ENCODE measurements at places on chromosomes 11 and 22. TPM values are rescaled to one million over a fixed set of nuclear protein-coding genes. Genes with fewer than 3 reads are reported as not detected.

The RIC3 gene
- total RNA-seq, result 0.16 TPM

The ZNRF3 gene
- total RNA-seq, result 8.2 TPM

The SLC16A8 gene
- total RNA-seq, result not detected

The MS4A15 gene
- not detected for total RNA-seq

The MMP12 gene
- total RNA-seq, result not detected
